ENCODE measurements at places on chromosomes 6 and 20. TPM values are rescaled to one million over a fixed set of nuclear protein-coding genes. Genes with fewer than 3 reads are reported as not detected.

- no peak overlapping the region for H3K4me3 ChIP-seq
- no peaks in the 10 kb centered on the region for H3K4me1 ChIP-seq
- no peak for DNase-seq
- H3K36me3 ChIP-seq = no peaks in the 10 kb centered on the region
Observed at GRCh38 chr6:54805077-54805476, 41.5 kb upstream of the FAM83B start.

Gene MLIP
- not detected for polyA plus RNA-seq

DNA sequence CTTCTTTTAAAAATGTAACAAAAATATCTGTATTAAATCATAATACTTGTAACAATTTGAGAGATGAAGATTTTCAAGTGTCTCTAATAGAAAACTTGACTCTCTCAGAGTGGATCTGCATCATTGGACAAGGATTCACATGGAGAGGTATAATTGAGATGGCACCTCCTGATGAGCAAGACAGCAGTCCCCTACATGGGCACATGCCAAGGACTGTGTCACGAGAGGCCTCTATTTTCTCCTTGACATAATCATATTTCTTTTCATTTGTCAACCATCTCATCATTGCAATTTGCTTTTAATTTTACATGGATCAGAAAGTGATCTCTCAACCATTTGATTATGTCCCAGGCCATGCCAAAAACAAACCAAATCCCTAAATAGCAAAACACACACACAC, 206.8 kb upstream of the THEMIS start:
- no peak overlapping the region for H3K27ac ChIP-seq
- no peak overlapping the region for H3K4me3 ChIP-seq

DNA sequence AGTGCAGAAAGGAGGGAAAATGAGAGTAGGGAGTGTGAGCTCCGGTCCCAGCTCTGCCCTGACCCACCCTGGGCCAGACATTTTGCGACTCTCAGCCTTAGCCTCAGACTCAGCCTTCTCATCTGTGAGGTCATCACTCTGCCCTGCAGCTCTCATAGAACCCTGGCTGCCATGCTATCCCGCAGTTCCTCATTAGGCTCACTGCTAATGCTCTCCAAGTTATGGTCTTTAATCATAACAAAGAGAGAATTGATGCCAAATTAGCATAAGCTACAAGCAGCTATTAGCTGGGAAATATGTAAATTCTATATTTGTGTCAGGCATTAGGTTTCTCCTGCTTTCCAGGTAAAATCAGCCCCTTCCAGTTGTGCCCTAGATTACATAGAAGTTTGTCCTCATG, 46.5 kb upstream of the MLN start:
- no peak overlapping the region for H3K27ac ChIP-seq
- no peak for DNase-seq
- peaks cover 48% of the 10 kb centered on the region for H3K27me3 ChIP-seq

Gene PCK1
- not detected for polyA plus RNA-seq

Gene LTB
- 133 TPM for polyA plus RNA-seq

Gene PROKR2
- not detected for polyA plus RNA-seq

Gene SAMD3
- 275 TPM for polyA plus RNA-seq

DNA sequence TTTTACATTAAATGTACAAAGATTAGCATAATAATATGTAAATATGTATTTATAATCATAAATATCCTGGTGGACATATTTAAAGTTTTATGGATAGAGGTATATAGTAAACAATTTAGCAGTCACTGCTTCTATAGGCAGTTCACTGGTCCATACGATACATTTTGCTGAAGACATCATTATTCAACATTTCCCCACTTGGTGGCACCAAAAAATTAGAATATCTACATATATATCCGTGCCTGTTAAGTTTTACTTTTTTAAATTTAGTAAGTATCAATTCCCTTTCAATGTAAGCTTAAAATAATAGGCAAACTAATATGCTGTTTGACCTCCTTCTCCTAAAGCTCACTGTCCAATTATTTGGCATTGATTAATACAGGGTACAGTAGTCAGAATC, 64.2 kb downstream of the LMBRD1 start:
- no peaks in the 10 kb centered on the region for H3K4me1 ChIP-seq
- no peak overlapping the region for H3K27ac ChIP-seq

Gene MMP24
- polyA plus RNA-seq = not detected

- no peak overlapping the region for H3K27ac ChIP-seq
- H3K4me3 ChIP-seq = no peak overlapping the region
- peaks cover 4% of the 10 kb centered on the region for H3K36me3 ChIP-seq
- no peak for DNase-seq
- peaks cover 12% of the 10 kb centered on the region for H3K4me1 ChIP-seq
Observed at GRCh38 chr20:10639077-10639736, 34.6 kb downstream of the JAG1 start.

- H3K4me3 ChIP-seq = peak overlapping the region; percentile 48
- peaks cover 1% of the 10 kb centered on the region for H3K27me3 ChIP-seq
- DNase-seq = peak; percentile 4
- H3K36me3 ChIP-seq = peaks cover 3% of the 10 kb centered on the region
- peaks cover 21% of the 10 kb centered on the region for H3K4me1 ChIP-seq
- peak overlapping the region; percentile 73 for H3K27ac ChIP-seq
Observed at GRCh38 chr6:87333591-87334181, 4.6 kb upstream of the GJB7 start.

- DNase-seq = no peak
- no peaks in the 10 kb centered on the region for H3K4me1 ChIP-seq
- no peaks in the 10 kb centered on the region for H3K36me3 ChIP-seq
- no peak overlapping the region for H3K4me3 ChIP-seq
Observed at GRCh38 chr6:49072146-49072545, 390.9 kb downstream of the MMUT start.

Measured in immature natural killer cell (primary cell).